Hematopoietic multipotent progenitor cell treated with erythropoietin and hydrocortisone succinate and interleukin-3 and kit ligand, for 8 days (in vitro differentiated cells): ENCODE measurements at places on chromosomes 6 and 20.

- no peak for DNase-seq
These were observed 102.8 kb upstream of the PHACTR1 start for GRCh38 chr6:12613811-12614210.

- DNase-seq = no peak
These were observed 102.2 kb downstream of the DCDC2 start for GRCh38 chr6:24255676-24256075.

DNA sequence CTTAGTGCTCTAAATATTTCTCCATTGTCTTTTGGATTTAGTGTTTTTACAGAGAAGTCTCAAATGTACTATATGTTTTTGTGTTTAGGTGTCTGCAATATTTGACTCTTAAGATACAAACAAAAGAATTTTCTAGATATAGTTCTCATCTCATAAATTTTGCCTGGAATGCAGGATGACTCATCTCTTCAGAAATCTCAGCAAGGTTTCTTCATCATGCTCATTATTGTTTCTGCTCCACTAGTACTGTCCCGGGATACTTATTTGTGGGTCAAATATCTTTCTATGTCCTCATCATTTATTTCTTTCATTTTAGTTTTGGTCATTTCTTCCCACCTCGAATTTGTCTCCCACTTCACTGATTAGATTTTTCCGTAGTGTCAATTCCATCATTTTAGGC is 9.5 kb downstream of the AHI1 start:
- DNase-seq = no peak

GRCh38 chr6:95686895-95687294 is 109.6 kb downstream of the MANEA start:
- DNase-seq = no peak

DNA sequence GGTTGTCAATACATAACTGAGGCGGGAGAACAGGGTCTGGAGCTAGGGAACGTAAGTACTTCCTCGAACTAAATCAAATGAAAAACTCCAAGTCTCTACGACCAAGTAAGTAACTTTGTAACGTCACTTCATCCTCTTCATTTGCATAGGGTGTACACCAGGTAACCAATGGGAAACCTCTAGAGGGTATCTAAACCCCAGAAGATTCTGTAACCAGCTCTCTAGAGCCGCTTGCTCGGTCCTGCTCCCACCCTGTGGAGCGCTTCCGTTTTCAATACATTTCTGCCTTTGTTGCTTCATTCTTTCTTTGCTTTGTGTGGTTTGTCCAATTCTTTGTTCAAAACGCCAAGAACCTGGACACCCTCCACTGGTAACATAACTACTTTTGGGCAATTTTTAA is 133.5 kb upstream of the TMEM170B start:
- DNase-seq = no peak
